Large intestine (tissue), 12 donors: ENCODE measurements at places on chromosomes 1 and 21.

DNA sequence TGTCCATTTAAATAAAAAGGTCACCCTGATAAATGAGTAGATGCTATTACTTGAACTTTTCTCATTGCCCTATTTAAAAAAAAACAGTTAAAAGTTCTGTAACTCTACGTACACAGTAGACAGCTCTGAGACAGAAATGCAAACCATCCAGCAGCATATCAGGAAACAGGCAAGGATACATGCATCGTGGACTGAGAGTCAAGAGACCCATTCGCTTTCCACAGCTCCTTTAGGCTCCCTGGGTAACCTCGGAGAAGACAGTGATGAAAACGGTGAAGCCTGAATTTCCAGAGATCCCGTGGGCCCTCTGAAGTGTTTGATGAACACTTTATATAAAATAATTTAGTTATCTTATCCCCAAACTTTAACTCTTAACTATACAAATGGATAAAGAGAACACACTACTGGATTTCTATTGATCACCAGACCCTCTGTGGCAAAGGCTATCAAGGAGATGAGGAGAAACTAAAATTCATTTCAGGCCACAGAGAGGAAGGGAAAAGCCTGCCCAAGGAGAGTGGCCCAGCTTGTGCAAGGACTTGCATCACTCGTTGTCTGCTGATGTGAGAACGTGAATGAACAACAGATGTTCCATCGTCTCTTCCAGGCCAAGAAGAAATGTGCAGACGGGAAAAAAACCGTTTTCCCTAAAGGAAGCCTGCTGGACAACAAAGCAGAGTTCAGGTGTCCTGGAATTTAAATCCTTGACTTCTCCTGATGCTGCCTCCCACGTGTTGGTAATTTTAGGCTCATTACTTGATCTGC lies 131.0 kb downstream of the TGFBR3 start:
- DNase-seq: no peak

GRCh38 chr1:44572572-44572879 lies 101.8 kb downstream of the TMEM53 start:
- no peak for DNase-seq

GRCh38 chr1:176783309-176783708 lies 320.3 kb downstream of the PAPPA2 start:
- DNase-seq: no peak

GRCh38 chr1:82819234-82819633 lies 1018.5 kb downstream of the ADGRL2 start:
- DNase-seq: no peak

DNA sequence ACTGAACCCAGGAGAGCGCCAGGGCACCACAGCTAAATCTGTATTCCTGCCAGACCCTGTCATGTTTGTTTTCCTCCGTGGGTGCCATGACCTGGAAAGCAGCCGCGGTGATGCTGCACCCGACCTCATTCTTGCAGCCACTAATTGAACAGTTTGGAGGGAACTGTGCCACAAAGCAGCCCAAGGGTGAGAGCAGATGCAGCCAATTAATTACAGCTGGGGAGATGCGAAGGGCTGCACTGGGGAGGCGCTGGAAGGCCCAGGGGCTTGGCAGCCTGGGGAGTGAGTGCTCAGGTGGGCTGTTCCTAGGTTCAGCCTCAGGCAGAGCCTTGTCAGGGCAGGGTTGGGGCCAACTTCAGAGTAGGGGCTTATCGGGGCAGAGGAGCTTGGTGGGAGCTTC lies 158.4 kb upstream of the CD34 start:
- no peak for DNase-seq

- DNase-seq: no peak
These were observed 50.1 kb downstream of the CRP start for GRCh38 chr1:159664247-159664646.

GRCh38 chr1:90936731-90937130 lies 85.1 kb downstream of the ZNF644 start:
- no peak for DNase-seq

DNA sequence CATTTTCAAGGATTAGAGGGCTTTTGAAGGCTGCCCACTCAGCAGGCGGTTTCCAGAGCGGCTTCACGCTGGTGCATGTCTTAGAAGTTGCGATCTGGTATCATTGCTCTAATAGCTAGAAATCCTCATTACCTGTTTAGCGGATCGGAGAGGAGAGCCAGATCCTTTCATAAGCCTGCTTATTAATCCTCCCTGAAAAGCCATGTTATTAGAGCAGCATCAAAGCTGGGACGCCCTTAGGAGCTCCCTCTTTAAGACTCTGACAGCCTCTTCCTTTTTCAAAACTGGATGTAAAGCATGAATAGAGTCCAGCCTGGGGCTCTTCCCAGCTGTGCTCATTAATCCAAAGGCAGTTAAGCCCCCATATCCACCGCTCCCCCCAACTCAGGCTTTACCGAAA lies 13.9 kb upstream of the CTSE start:
- no peak for DNase-seq

GRCh38 chr1:202049129-202049528 lies 38.7 kb downstream of the ELF3 start:
- DNase-seq: peak; percentile 34

DNA sequence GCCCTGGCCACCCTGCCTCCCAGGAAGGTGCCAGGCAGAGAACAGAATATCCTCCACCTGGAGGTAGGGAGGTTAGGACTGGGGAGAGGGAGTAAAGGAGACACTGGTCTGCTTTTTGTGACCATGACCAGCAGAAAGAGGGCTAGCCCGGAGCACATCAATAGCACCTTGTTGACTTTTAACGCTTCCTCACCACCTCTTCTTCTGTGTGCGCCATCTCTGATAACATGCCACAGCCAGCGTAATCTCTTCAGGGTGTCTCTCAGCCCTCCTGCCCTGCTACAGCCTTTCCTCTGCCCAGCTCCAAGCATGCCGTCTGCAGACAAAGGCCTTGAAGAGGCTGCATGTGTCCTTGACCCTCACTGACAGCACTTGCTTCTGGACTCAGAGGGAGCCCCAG lies 50.9 kb upstream of the GJA5 start:
- no peak for DNase-seq

GRCh38 chr1:20731057-20731991 lies 1.2 kb downstream of the SH2D5 start:
- no peak for DNase-seq

DNA sequence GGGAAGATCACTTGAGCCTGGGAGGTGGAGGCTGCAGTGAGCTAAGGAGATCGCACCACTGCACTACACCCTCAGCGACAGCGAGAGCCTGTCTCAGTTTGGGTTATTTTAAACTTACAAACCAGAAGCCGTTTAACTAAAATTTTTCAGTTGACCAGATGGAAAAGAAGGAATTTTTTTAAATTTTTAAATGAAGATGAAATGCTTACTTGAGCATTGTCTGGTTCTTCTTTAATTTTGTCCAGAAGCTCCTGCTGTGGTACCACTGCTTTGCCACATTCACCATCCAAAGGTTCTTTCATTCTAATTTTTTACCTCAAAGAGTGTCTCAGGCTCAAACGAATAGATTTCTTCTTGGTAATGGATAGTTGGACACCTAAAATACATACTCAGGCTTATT lies 1.4 kb downstream of the ZMYM6 start:
- no peak for DNase-seq
